Stimulated activated naive B cell treated with anti-CD40 and anti-IgM and Interleukin-4, amounts not matched to agents 10 μg/mL and 1 μg/mL and 100 μg/mL, for 72 hours (primary cell): ENCODE measurements at places on chromosomes 12 and 14.

- peaks cover 21% of the 10 kb centered on the region for H3K27me3 ChIP-seq
- H3K27ac ChIP-seq, result no peak overlapping the region
- no peak for DNase-seq
- H3K36me3 ChIP-seq, result no peaks in the 10 kb centered on the region
- no peaks in the 10 kb centered on the region for H3K4me1 ChIP-seq
Observed at GRCh38 chr12:97003276-97003675, 96.2 kb downstream of the NEDD1 start.

- H3K4me3 ChIP-seq, result no peak overlapping the region
- DNase-seq, result no peak
- H3K27ac ChIP-seq, result peak overlapping the region; percentile 37
- H3K27me3 ChIP-seq, result no peaks in the 10 kb centered on the region
- peaks cover 1% of the 10 kb centered on the region for H3K4me1 ChIP-seq
- peaks cover 31% of the 10 kb centered on the region for H3K36me3 ChIP-seq
Observed at GRCh38 chr14:72745991-72746980, 147.6 kb downstream of the DPF3 start.

- no peak overlapping the region for H3K4me3 ChIP-seq
- H3K27me3 ChIP-seq, result no peaks in the 10 kb centered on the region
- no peak for DNase-seq
- H3K27ac ChIP-seq, result peak overlapping the region; percentile 56
- peaks cover 23% of the 10 kb centered on the region for H3K4me1 ChIP-seq
- H3K36me3 ChIP-seq, result peaks cover 27% of the 10 kb centered on the region
Observed at GRCh38 chr14:89422181-89422951, 5.3 kb upstream of the FOXN3 start.

GRCh38 chr12:121576851-121577391 is 3.9 kb downstream of the KDM2B start:
- H3K27ac ChIP-seq, result no peak overlapping the region
- H3K27me3 ChIP-seq, result no peaks in the 10 kb centered on the region
- H3K4me3 ChIP-seq, result peak overlapping the region; percentile 9
- DNase-seq, result no peak
- peaks cover 43% of the 10 kb centered on the region for H3K4me1 ChIP-seq
- H3K36me3 ChIP-seq, result peaks cover 8% of the 10 kb centered on the region

GRCh38 chr14:39318574-39318973 is 84.9 kb downstream of the MIA2 start:
- DNase-seq, result no peak
- no peaks in the 10 kb centered on the region for H3K4me1 ChIP-seq
- peaks cover 8% of the 10 kb centered on the region for H3K36me3 ChIP-seq
- no peaks in the 10 kb centered on the region for H3K27me3 ChIP-seq
- H3K27ac ChIP-seq, result no peak overlapping the region

- no peak for DNase-seq
- no peak overlapping the region for H3K4me3 ChIP-seq
- no peak overlapping the region for H3K27ac ChIP-seq
- H3K4me1 ChIP-seq, result no peaks in the 10 kb centered on the region
- H3K27me3 ChIP-seq, result no peaks in the 10 kb centered on the region
Observed at GRCh38 chr12:12943586-12944260, 8.2 kb downstream of the GPRC5D start.

DNA sequence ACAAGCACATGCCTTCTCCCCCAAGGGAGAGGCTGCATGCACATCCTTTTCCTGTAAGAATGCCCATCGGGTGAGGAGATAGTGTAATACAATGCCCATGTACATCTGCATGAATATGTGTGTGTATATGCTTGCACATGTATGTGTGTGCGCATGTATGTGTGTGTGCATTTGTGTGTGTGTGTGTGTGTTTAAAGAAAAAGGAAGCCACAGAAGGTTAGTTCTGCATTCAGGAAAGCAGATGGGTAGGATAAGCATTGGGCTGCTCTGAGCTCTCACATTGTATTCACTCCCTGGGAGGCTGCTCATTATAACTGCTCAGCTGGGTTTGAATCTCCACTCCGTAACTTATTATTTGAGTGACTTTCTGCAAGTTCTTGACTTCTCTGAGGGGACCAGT is 74.3 kb downstream of the GALNT8 start:
- no peak for DNase-seq
- H3K4me3 ChIP-seq, result no peak overlapping the region
- no peak overlapping the region for H3K27ac ChIP-seq
- peaks cover 38% of the 10 kb centered on the region for H3K27me3 ChIP-seq

- no peak for DNase-seq
- peak overlapping the region; percentile 94 for H3K27ac ChIP-seq
- peak overlapping the region; percentile 98 for H3K4me3 ChIP-seq
- peaks cover 19% of the 10 kb centered on the region for H3K4me1 ChIP-seq
Observed at GRCh38 chr12:76029982-76030340, 1.6 kb downstream of the PHLDA1 start.

GRCh38 chr14:61841145-61841544 is 78.9 kb downstream of the SNAPC1 start:
- DNase-seq, result no peak
- H3K4me3 ChIP-seq, result no peak overlapping the region
- no peaks in the 10 kb centered on the region for H3K4me1 ChIP-seq
- H3K36me3 ChIP-seq, result no peaks in the 10 kb centered on the region
- no peak overlapping the region for H3K27ac ChIP-seq
- H3K27me3 ChIP-seq, result peaks cover 10% of the 10 kb centered on the region

DNA sequence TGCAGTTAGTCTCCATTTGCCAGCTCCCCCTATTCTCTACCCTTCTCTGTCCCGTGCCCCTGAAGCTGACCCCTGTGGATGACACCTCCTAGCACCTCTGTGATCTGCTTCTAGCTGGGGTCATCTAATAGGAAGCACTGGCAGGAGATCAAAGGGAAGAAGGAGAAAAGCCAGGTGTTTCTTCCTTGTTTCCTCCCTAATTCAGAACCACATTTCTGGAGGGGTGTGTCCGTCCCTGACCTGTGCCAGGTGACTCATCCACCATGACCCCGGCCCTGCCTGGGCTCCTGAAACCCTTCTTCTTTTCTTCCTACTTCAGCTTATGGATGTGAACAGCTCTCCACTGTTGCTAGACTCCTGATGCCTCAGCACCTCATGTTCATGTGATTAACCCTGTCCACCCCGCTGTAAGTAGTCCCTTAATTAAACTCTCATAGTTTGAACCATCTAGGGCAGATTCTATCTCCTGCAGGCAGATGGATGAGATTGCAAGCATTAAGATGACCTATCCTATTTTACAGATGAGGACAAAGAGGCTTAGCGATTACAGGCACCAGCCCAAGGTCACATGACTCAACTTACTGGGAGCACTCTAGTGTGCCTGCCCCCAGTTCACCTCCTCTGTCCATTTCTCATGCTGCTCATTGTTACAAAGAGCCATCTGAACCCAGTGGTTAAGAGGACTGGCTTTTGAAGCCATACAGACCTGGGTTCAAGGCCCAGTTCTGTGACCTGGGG is 770.5 kb downstream of the MED13L start:
- H3K36me3 ChIP-seq, result peaks cover 1% of the 10 kb centered on the region
- H3K4me1 ChIP-seq, result peaks cover 11% of the 10 kb centered on the region
- peaks cover 8% of the 10 kb centered on the region for H3K27me3 ChIP-seq
- no peak overlapping the region for H3K4me3 ChIP-seq

GRCh38 chr12:2364631-2365051 is 311.9 kb downstream of the CACNA1C start:
- DNase-seq, result no peak
- peaks cover 9% of the 10 kb centered on the region for H3K27me3 ChIP-seq
- no peak overlapping the region for H3K4me3 ChIP-seq
- no peak overlapping the region for H3K27ac ChIP-seq
- peaks cover 13% of the 10 kb centered on the region for H3K4me1 ChIP-seq

DNA sequence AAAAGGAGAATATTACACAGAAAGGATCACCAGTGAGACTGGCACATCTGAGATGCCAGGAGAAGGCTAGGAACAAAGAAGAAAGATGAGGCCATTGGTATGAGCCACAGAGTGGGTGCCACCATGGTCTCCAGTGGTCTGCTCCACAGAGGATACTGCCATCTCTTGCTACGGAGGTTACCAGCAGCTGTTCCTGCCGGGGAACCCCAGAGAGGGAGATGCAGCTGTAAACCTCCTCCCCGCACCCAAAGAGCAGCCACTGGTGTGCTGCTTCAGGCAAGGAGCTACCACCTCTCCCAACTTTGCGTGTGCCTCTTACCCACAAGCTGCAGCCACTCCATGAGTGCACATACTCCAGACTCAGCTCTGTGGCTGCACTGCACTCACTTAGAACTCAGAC is 201.5 kb upstream of the RTL1 start:
- no peak for DNase-seq
- H3K36me3 ChIP-seq, result no peaks in the 10 kb centered on the region
- H3K27ac ChIP-seq, result no peak overlapping the region

GRCh38 chr12:52311285-52311648 is 9.9 kb downstream of the KRT83 start:
- H3K27ac ChIP-seq, result no peak overlapping the region
- H3K27me3 ChIP-seq, result peaks cover 54% of the 10 kb centered on the region
- H3K4me3 ChIP-seq, result no peak overlapping the region

GRCh38 chr14:79201564-79202207 is 1009.6 kb downstream of the DIO2 start:
- no peak overlapping the region for H3K4me3 ChIP-seq
- H3K27ac ChIP-seq, result no peak overlapping the region
- DNase-seq, result no peak
- H3K36me3 ChIP-seq, result no peaks in the 10 kb centered on the region
- H3K4me1 ChIP-seq, result no peaks in the 10 kb centered on the region

DNA sequence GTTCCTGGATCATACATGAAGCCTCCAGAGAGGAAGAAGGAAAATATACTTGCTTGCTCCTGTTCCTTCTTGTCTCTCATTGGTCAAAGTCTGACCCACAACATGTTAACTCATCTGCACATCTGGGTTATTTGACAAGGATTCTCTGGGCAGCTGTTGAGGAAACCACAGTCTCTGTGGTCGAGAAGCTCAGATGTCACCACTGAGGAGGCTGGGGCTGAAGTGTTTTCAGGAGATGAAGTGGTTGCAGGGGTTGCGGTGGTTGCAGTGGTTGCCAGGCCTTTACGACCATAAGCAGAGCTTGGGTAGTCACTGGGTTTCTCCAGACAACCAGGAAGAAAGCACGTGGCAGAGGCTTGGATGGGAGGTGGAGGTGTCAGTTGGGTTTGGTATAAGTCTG is 265.0 kb upstream of the LRIG3 start:
- H3K27ac ChIP-seq, result no peak overlapping the region
- no peak for DNase-seq
- no peaks in the 10 kb centered on the region for H3K27me3 ChIP-seq
- H3K36me3 ChIP-seq, result no peaks in the 10 kb centered on the region
- H3K4me1 ChIP-seq, result no peaks in the 10 kb centered on the region

DNA sequence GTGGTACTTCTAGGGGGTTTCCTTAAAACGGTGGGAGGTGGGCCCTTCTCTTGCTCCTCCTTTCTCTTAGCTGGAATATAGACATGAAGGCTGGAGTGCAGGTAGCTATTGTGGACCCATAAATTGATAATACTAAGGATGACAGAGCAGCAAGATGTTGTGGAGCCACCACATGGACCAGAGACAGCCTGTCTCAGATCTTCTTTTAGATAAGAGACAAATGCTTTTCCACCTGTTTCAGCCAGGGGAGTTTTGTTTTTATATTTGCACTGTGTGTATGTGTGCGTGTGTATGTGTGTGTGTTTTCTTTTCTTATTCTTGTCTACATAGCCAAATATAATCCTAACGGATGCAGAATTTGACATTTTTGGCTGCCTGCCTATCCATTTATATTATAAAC is 62.9 kb upstream of the HIF1A start:
- H3K36me3 ChIP-seq, result no peaks in the 10 kb centered on the region
- no peak overlapping the region for H3K27ac ChIP-seq
- H3K27me3 ChIP-seq, result no peaks in the 10 kb centered on the region
- no peak for DNase-seq
- peaks cover 41% of the 10 kb centered on the region for H3K4me1 ChIP-seq

DNA sequence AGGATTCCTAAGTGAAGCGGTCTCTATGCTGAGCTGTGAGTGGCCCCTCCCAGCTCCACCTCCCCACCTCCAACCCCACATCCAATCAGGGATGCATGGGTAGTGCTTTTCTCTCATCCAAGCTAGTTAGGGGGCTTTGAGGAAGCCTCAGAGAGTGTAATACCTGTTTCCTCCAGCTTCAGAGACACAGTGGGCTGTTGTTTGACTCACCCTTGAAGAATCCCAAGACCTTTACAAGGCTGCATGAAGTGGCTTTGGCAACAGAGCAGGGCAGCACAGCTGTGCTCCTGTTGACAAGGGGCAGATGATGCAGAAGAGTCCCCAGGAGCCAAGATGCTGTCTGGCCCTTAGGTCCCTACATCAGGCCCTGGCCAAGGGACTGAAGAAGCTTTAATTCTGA is 27.1 kb upstream of the CLMN start:
- H3K27ac ChIP-seq, result no peak overlapping the region
- H3K36me3 ChIP-seq, result no peaks in the 10 kb centered on the region
- H3K4me1 ChIP-seq, result no peaks in the 10 kb centered on the region
- H3K4me3 ChIP-seq, result no peak overlapping the region
- DNase-seq, result no peak

DNA sequence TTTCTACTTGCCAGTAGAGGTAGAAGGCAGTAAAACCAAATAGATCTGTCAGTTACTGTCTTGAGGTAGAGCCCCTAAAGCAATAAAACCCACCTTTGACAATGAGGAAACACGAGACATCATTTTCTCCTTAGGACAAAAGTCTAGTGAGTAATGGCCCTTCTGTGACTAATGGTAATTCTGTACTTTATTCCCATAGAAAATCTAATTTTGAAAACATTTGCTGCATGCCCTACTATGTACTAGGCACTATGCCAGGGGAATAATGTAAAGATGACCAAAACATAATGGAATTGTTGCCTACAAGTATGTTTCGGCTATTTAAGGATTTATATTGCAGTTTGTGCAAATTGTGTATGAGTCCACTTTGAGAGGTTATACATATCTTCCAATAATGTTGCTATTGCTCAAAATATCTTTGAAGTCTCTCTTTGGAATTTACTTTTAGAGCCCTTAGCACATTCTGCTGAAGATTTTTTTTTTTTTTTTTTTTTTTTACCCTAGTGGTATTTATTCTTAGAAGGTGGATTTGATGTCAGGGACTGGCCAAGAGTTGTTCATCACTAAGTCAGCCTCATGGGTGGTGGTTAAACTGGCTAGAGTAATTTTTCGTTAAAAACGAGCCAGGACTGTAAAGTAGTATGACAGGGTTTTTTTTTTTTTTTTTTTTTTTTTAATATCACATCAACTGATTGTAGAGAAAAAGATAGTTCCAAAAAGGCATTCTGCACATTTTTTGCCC is 109.7 kb downstream of the CRADD start:
- H3K4me1 ChIP-seq, result peaks cover 14% of the 10 kb centered on the region
- DNase-seq, result no peak
- H3K27ac ChIP-seq, result no peak overlapping the region

DNA sequence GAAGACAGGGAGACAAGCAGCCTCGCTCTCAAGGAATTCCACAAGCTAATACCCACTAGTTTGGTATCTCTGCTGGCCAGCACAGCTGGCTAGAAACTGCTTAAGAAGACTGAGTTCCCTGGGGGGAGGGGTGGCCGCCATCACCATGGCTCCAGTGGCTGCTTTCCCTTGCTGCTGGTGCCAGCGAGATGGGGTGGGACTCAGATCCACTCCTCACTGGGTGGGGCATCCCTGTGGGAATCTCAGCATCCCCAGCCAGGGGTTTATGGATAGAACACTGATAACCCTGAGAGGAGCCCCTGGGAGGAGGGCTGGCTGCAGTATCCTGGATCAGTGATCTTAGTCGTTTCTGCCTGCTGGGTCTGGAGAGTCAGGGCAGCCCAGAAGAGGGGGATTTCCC is 170.6 kb upstream of the MDGA2 start:
- H3K27ac ChIP-seq, result no peak overlapping the region
- no peaks in the 10 kb centered on the region for H3K36me3 ChIP-seq
- no peak for DNase-seq
- no peaks in the 10 kb centered on the region for H3K4me1 ChIP-seq
- no peaks in the 10 kb centered on the region for H3K27me3 ChIP-seq
- H3K4me3 ChIP-seq, result no peak overlapping the region
